ENCODE measurements at places on chromosomes 12 and 14. TPM values are rescaled to one million over a fixed set of nuclear protein-coding genes. Genes with fewer than 3 reads are reported as not detected.

DNA sequence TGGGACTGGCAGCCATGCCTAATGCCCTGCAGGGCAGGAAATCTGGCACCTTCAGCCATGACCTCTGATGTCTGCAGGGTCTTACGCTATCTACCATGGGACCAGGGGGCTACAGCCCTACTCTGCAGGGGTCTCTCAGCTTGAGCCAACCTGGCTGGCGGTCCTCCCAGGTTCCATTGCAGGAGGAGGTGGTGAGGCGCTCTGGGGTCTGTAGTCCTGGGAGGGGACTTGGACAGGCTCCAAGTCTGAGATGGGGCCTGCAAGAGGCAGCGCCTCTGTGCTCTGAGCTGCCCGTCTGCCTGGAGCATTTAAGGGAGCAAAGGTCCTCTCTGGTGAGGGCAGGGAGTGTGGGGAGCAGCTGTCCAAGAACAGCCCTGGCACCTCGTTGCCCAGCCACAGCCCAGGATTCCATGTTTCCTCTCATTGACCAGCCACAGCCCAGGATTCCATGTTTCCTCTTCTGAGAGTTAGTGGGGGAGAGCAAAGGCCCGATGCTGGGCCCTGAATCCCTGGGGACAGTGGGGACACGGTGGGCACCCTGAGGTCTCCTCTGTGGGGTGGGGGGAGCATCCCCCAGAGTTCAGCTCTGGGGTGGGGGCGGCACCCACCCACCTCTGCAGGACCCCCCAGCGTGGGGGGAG, 655 bp downstream of the PLD4 start:
- no peaks in the 10 kb centered on the region for H3K4me1 ChIP-seq
- no peak for DNase-seq
- no peak overlapping the region for H3K4me3 ChIP-seq
- no peak overlapping the region for H3K27ac ChIP-seq

DNA sequence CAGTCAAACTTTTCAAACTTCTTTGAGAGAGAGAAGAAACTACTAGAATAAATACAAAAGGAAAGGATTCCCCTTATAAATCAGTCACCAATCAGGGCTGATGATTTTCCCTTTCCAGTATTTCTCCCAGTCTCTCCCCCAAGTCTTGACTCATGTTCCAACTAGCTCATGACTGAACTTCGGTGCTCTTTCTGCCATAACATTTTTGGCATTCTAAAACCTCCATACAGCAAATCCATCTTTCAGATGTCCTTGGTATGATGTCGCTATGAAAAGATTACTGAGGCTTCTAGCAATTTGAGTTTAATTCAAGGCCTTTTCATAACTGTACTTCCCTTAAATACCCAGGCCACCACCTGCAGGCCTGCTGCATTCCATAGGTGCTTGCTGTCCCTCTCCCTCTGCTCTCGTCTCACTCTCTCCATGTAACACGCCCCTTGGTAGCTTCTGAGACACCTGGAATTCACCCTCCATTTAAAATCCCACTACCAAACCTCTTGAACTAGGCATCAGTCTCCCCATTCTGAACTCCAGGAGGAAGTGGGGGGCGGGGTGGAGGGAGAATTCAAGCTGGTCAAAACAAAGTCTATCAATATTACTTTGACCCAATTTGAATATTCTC, 2.4 kb downstream of the PRKD1 start:
- H3K27ac ChIP-seq = no peak overlapping the region
- peak overlapping the region; percentile 88 for H3K4me3 ChIP-seq
- peaks cover 29% of the 10 kb centered on the region for H3K4me1 ChIP-seq
- DNase-seq = peak; percentile 25
- H3K27me3 ChIP-seq = peaks cover 43% of the 10 kb centered on the region
- H3K36me3 ChIP-seq = no peaks in the 10 kb centered on the region

GRCh38 chr12:92539110-92539749, 163.6 kb upstream of the PLEKHG7 start:
- H3K4me1 ChIP-seq = peaks cover 28% of the 10 kb centered on the region
- H3K27me3 ChIP-seq = no peaks in the 10 kb centered on the region
- no peak overlapping the region for H3K4me3 ChIP-seq

- H3K27ac ChIP-seq = no peak overlapping the region
- H3K27me3 ChIP-seq = peaks cover 17% of the 10 kb centered on the region
- no peak for DNase-seq
- H3K4me1 ChIP-seq = no peaks in the 10 kb centered on the region
- peaks cover 16% of the 10 kb centered on the region for H3K36me3 ChIP-seq
- H3K4me3 ChIP-seq = no peak overlapping the region
Measured at GRCh38 chr14:104335176-104335575, 196.8 kb downstream of the KIF26A start.

DNA sequence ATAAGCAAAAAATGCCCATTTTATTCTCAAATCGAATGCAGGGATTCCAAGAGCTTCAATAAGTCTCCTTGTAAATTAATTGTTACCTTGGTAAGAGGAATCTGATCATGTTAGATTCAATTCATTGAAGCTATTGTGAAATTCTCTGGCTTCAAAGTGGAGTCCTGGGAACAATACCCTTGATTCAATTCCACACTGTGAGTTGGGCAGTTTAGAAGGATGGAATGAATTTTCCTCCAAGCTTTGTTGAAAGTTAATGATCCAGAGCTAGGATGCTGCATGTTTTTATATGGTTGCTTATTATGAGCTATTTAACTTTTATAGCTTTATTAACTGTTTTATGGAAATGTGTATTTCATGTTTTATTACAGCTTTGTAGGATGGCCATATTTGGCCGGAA, 89.9 kb upstream of the IGF1 start:
- DNase-seq = no peak
- no peak overlapping the region for H3K4me3 ChIP-seq
- peaks cover 6% of the 10 kb centered on the region for H3K36me3 ChIP-seq

GRCh38 chr12:124631681-124632256, 64.4 kb upstream of the NCOR2 start:
- H3K4me3 ChIP-seq = no peak overlapping the region
- H3K36me3 ChIP-seq = no peaks in the 10 kb centered on the region
- no peak overlapping the region for H3K27ac ChIP-seq
- H3K27me3 ChIP-seq = no peaks in the 10 kb centered on the region
- peaks cover 35% of the 10 kb centered on the region for H3K4me1 ChIP-seq
- no peak for DNase-seq

DNA sequence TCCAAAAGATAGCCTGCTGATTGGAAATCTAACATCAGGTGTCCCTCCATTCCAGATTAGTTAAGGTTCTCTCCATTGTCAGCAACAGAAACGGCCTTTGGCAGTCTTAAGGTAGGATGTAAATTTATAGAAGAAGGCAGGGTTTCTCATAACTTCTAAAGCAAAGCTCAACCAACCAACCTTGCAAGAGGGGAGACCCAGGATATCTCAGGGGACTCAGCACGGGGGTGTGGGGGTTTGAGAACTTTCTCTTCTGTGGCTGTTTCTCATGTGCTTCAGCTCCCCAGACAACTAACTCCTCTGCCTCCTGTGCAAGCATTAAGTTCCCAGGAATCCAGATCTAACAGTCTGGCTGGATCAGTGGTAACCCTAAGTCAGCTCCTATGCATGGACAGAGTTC, 148.1 kb downstream of the RIMBP2 start:
- H3K4me3 ChIP-seq = no peak overlapping the region
- no peaks in the 10 kb centered on the region for H3K27me3 ChIP-seq
- 0 out of 2 replicates have a peak, but pooled peaks cover 3% of the 10 kb centered on the region for H3K4me1 ChIP-seq
- H3K27ac ChIP-seq = no peak overlapping the region

DNA sequence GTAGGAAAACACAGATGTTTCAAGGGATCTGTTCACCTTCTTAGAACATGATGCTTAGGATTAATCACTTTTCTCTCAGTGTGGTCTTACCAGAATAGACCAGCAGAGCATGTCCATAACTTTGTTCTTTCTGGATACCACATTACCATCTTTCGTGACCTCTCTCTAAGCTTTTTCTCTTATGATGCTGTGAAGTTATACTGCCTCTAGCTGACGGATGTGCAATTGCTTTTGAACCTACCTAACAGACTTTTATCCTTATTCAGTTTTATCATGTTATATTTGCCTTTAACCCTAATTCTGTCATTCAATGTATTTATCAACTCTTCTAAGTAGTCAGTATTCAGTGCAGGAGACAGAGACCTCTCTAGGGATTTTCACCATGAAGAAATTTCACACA, 246.7 kb downstream of the DACT1 start:
- no peaks in the 10 kb centered on the region for H3K4me1 ChIP-seq
- DNase-seq = no peak
- H3K27me3 ChIP-seq = no peaks in the 10 kb centered on the region
- H3K4me3 ChIP-seq = no peak overlapping the region
- H3K36me3 ChIP-seq = no peaks in the 10 kb centered on the region

DNA sequence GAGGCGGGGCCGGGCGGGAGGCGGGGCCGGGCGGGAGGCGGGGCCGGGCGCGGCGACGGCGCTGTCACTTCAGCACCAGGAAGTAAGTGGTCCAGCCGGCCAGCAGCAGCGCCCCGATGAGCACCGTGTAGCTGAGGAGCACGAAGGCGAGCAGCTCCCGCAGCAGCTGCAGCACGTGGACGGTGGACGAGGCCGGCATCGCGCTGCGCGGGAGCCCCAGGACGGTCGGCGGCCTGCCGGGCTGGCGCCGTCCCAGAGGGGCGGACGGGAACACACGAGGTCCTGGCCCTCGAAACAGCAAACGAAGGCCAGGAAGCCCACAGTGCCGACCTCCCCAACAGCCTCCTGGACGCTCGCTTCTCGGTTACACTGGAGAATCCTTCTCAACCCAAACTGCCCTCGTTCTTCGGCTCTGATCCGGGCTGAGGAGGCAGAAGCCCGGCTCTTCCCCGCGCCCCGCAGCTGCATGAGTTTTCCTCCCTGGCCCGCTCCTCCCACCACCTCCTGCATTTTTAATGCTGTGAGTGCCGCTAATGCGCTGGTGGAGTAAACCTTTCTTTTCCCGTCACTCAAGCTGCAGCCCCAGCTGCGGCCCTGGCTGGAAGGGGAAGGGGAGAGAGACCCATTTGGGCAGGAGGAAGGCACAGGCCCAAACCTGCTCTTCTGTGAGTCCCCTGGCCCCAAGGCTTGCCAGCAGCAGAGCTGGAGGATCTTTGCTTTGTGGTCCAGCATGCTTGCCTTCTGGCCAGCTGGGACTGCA, 694 bp upstream of the DIABLO start:
- DNase-seq = no peak
- H3K36me3 ChIP-seq = peaks cover 24% of the 10 kb centered on the region
- no peaks in the 10 kb centered on the region for H3K27me3 ChIP-seq
- peak overlapping the region; percentile 60 for H3K4me3 ChIP-seq
- peaks cover 24% of the 10 kb centered on the region for H3K4me1 ChIP-seq

GRCh38 chr12:93571365-93571924, 1.0 kb upstream of the SOCS2 start:
- peaks cover 31% of the 10 kb centered on the region for H3K27me3 ChIP-seq
- peaks cover 21% of the 10 kb centered on the region for H3K36me3 ChIP-seq
- peak; percentile 88 for DNase-seq
- peak overlapping the region; percentile 85 for H3K4me3 ChIP-seq

DNA sequence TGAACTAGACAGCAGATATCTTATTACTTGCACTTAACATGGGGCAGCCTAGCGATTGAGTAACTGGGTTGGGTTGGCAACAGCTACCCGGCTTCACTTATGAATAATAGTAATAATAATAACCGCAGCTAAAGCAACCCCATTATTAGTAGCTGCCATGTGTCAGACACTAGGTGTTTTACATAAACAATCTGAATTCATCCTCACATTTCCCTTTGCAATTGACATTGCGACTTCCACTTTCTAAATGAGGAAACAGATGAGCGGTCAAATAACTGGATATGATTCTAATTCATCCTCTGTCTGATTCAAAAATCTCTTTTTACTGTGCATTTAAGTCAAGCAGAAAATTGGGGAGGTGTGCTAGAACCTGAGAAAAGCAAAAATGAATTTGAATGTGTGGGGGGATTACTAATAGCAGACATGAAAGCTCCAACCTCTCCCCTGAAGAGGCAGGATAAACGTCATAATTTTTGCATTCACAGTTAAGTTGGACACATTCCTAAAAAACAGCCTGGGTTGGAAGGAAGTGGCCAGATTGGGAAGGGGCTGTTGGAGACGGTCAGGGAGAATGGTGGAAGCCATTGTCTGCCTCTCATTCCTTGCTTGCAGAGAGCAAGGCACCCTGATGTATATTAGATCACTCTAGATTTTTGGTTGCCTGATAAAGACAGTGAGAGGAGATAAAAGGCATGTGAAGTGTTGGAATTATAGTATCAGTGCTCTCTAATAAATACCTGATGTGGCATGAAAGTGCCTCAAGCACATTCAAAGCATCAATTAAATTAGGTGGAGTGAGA, 13.1 kb downstream of the EMP1 start:
- H3K27me3 ChIP-seq = no peaks in the 10 kb centered on the region
- DNase-seq = no peak
- no peak overlapping the region for H3K4me3 ChIP-seq
- H3K27ac ChIP-seq = no peak overlapping the region

- no peak overlapping the region for H3K4me3 ChIP-seq
- DNase-seq = no peak
- no peaks in the 10 kb centered on the region for H3K36me3 ChIP-seq
Measured at GRCh38 chr12:124683152-124684124, 116.0 kb upstream of the NCOR2 start.

GRCh38 chr12:98058838-98059237, 456.6 kb upstream of the TMPO start:
- no peak for DNase-seq
- H3K4me3 ChIP-seq = no peak overlapping the region
- peaks cover 19% of the 10 kb centered on the region for H3K4me1 ChIP-seq
- no peaks in the 10 kb centered on the region for H3K36me3 ChIP-seq
- H3K27ac ChIP-seq = no peak overlapping the region

GRCh38 chr12:114852976-114853529, 169.1 kb upstream of the TBX3 start:
- H3K27me3 ChIP-seq = no peaks in the 10 kb centered on the region
- H3K36me3 ChIP-seq = peaks cover 4% of the 10 kb centered on the region
- H3K4me3 ChIP-seq = no peak overlapping the region
- no peaks in the 10 kb centered on the region for H3K4me1 ChIP-seq

DNA sequence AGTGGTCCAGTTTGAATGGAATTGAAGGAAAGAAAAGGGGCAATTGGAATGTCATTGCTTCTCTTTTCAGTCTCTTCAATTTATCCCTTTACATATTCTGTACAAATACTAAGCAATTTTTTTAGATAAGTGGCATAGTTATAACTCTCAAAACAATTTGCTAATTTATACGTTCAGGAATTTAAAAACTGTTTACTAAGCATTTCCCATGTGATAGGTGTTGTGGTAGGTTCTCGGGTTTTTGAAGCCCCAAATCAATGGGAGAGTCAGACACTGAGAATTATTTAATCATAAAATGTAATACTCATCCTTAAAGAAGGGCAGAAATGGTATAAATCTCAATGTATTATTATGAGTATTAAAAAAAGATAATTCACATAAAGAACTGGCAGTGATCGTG, 197.1 kb downstream of the CNTN1 start:
- H3K4me1 ChIP-seq = peaks cover 22% of the 10 kb centered on the region
- DNase-seq = no peak

GRCh38 chr12:6937481-6938352, 5.9 kb upstream of the RNU7-1 start:
- peak overlapping the region; percentile 93 for H3K27ac ChIP-seq
- DNase-seq = peak; percentile 94
- peak overlapping the region; percentile 69 for H3K4me3 ChIP-seq
- peaks cover 40% of the 10 kb centered on the region for H3K36me3 ChIP-seq
- H3K27me3 ChIP-seq = no peaks in the 10 kb centered on the region
- peaks cover 29% of the 10 kb centered on the region for H3K4me1 ChIP-seq

CCDC175 gene
- 0.16 TPM for total RNA-seq

PRIMA1 gene
- 4.9 TPM for total RNA-seq

SMIM41 gene
- 0.14 TPM for total RNA-seq

POMT2 gene
- 35.2 TPM for total RNA-seq

ARHGEF40 gene
- total RNA-seq = 58.8 TPM

ALX1 gene
- 0.25 TPM for total RNA-seq
